ENCODE measurements at places on chromosomes 1 and 21. TPM values are rescaled to one million over a fixed set of nuclear protein-coding genes. Genes with fewer than 3 reads are reported as not detected.

Gene PPP1R8
- 85.0 TPM for total RNA-seq

Gene ZNF670
- total RNA-seq: 5.9 TPM

Gene ZBTB17
- 44.2 TPM for total RNA-seq

Gene KIF21B
- 0.66 TPM for total RNA-seq

Gene SPRR1A
- not detected for total RNA-seq

Gene CD34
- not detected for total RNA-seq

Gene LCE3E
- not detected for total RNA-seq

Gene NTMT2
- not detected for total RNA-seq

Gene HCN3
- 1.9 TPM for total RNA-seq

Gene LCE3D
- not detected for total RNA-seq

Gene RHCE
- total RNA-seq: 1.1 TPM

Gene ACOT11
- 4.1 TPM for total RNA-seq

Gene PPP2R5A
- 64.7 TPM for total RNA-seq

Gene LAMC2
- 127 TPM for total RNA-seq

Gene SPRR2F
- total RNA-seq: not detected

Gene IGSF3
- total RNA-seq: 15.5 TPM

Gene NHLH2
- total RNA-seq: not detected

Gene RAB3B
- 4.5 TPM for total RNA-seq

Gene UTS2
- not detected for total RNA-seq
